ENCODE measurements at places on chromosomes 13 and 19. TPM values are rescaled to one million over a fixed set of nuclear protein-coding genes. Genes with fewer than 3 reads are reported as not detected.

DNA sequence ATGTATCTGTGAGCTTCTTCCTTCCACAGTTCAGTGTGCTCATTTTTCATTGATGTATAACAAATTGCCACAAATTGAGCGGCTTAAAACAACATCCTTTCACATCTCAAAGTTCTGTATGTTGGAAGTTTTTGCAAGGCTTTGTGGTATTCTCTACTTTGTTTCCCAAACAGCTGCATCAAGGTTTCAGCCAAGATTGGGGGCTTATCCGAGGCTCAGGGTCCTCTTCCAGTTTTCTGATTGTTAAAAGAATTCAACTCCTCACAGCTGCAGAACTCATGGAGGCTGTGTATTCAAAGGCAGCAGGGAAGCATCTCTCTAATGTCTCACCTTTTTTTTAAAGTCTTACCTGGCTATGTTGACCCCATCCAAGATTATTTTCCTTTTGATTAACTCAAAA is 1369.8 kb downstream of the PCDH9 start:
- no peak for DNase-seq

DNA sequence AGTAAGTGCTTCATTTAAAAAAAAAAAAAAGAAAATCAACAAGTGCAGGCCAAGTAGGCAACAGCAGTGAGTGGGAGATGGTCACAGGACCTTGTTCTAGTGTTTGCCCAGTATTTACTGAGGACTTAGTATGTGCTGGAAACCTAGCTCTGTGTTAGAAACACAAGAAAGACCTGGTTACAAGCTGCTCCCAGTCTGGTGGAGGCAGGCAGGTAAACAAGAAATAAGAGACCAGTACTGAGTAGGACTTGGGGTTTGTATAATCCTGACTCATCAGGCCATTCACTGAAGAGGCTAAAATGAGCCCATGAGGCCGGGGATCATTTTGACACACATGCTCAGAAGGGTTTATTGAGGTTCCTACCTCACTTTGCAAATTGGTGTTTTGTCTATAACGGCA is 21.5 kb upstream of the SERPINE3 start:
- DNase-seq: no peak

Gene RPS19
- total RNA-seq: 498 TPM

- no peak for DNase-seq
Observed at GRCh38 chr13:111970494-111971141, 96.3 kb upstream of the SOX1 start.

Gene GPX4
- total RNA-seq: 389 TPM
